Stimulated activated CD4-positive, alpha-beta T cell treated with anti-CD3 and anti-CD28 coated beads, Interleukin-15, amount 100 ng/mL, for 48 hours (primary cell): ENCODE measurements at places on chromosomes 6 and 20.
A peak's percentile ranks its signal among the peaks of the same experiment; 100 is the strongest.

- no peak for DNase-seq
Measured at GRCh38 chr20:13788167-13788834, 3.5 kb downstream of the NDUFAF5 start.

- no peak for DNase-seq
Measured at GRCh38 chr6:111080698-111081097, 6.6 kb upstream of the SLC16A10 start.

GRCh38 chr6:33609528-33609927 is 11.6 kb upstream of the ITPR3 start:
- no peak for DNase-seq

DNA sequence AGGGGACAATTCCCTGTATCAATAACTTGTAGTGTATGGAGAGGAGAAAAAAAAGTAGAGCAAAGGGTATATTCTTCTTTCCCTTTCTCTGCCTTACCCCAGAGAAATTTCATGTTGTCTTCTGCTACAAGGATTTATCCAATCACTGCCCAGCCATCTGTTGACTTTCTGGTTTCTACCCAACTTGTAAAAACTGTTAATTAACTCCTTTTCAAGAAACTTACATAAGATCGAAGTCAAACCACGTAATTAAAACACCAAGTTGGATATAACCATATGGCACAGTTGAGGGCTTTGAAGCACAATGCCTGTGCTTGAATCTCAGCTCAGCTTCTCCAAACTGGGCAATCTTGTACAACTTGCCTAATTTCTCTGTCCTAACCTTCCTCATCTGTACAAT is 99.5 kb downstream of the MAN1A1 start:
- DNase-seq, result no peak

GRCh38 chr6:149544646-149545257 is 1.1 kb downstream of the PPIL4 start:
- DNase-seq, result no peak

DNA sequence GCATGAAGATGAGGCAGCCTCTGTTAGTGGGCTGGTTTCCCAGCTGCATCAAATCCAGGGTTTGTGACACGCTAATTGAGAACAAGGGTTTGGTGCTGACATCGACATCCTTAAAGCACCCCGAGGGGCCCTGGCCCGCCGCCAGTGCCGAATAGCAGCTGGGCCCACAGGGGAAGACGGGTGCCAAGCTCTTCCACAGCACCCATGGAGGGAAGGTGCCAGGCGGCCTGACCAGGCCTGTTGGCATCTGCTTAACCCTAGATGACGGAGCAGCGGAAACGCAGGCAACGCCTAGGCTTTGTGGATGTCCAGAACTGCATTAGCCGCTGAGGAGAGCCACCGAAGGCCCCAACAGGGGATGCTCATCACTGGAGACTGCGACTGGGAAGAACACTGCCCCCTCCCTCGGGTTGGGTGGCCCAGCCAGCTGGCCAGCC is 16.0 kb downstream of the UQCC2 start:
- DNase-seq, result no peak

GRCh38 chr6:14454473-14454775 is 336.9 kb downstream of the CD83 start:
- DNase-seq, result peak; percentile 31

- no peak for DNase-seq
Measured at GRCh38 chr6:102662851-102663250, 1269.3 kb downstream of the GRIK2 start.

DNA sequence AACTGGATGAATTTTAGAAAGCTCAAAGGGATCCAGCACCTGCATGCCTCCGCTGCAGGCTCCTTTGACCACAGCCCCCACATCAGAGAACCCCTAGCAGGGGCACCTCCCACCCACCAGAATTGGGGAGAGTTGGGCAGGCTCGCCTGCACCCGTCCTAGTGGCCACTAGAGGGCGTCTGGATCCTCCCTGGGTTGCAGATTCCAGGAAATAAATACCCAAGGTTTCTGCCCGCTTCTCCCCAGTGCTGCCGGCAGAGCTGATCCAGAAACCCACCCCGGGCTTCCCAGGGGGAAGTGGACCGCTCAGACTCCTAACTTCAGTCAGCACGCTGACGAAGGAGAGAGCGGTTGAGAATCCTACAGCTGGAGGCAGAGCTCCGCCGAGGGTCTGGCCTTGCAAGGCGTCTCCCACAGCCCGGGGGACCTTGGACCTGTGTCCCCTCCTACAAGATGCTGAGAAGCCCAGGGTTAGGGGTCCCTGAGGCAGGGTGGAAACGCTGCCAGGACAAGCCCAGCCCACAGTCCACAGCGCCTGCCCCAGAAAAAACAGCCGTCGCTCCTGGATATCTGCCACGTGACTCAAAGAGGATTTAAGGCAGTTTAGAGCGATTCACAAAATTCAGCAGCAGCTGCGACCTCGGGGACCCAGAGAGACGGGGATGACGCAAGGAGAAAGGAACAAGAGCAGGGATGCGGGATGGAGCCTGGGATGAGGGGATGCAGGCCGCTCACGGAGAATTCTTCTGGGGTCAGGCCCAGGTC is 32.6 kb upstream of the PHACTR3 start:
- peak; percentile 45 for DNase-seq

DNA sequence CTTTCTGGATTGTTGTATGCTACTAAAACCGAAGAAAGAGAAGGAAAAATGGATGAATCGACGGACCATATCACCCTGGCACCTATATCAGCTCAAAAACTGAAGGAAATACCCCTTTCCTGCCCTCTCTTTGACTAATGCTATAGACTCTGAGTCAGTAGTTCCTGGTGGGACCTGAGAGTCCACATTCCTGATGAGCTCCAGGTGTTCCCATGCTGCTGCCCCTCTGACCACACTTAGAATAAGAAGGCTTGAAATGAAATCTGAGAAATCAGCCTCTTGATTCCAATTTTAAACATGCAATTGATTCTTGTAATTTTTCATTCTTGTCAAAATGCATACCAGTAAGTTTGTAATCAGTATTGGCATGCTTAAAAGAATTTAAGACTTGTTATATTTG is 75.2 kb downstream of the PRL start:
- DNase-seq, result no peak

DNA sequence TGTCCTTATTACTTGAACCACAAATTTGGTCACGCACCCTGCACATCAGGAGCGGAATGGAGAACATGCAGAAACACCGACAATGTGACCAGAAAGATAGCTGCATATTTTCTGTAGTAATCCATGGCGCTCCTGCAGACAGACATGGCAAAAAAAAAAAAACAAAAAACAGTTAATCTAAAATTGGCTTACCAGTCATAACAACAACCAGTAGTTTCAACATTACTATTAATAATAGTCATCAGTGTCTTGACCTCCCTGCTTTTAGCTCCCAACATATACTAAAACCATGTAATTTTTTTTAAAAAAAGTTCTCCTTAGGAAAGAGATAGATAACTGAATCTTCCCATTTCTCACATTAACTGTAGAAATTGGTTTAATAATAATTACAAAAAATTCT is 6.8 kb downstream of the CGA start:
- no peak for DNase-seq

DNA sequence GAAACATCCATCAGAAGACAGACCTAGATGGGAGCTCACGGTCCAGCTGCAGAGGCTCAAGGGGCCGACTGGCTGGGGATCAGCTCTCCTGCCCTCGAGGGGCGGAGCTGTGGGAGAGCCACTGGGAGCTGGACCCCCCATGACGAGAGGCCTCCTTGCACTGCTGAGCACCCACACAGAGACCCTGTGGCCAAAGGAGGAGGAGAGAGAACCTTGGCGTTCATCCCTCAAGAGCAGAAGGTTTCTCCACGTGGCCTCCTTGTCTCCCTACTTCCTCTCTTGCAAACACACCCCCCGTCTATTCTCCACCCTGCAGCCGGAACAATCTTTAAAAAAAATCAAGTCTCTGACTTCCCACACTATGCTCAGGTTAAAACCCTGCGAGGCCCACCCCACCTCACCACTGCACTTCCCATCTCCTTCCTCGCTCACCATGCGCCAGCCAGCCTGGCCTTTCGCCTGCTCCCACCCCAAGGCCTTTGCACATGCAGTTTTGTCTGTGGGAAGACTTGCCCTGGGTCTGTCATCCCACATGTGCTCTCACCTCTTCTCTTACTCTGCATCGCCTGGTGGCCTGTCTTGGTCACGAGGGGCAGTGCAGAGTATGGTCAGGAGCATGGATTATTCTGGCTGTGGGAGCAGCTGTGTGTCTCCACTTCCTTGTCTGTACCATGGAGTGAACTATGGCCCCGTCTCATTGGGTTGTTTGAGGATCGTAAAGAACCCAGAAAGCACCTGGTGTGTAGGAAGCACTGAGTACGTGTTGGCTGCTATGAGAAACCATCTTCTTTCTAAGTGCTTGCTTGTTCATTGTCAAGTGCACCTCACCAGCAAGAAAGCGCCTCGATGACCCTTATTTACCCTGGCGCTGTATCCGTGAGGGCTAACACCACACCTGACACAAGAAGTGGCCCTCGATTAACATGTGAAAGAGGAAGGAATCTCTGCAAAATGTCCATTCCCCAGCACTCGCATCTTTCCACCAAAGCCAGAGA is 32.9 kb downstream of the PMEPA1 start:
- no peak for DNase-seq

- no peak for DNase-seq
Measured at GRCh38 chr20:50959543-50960126, 1.0 kb downstream of the MOCS3 start.

DNA sequence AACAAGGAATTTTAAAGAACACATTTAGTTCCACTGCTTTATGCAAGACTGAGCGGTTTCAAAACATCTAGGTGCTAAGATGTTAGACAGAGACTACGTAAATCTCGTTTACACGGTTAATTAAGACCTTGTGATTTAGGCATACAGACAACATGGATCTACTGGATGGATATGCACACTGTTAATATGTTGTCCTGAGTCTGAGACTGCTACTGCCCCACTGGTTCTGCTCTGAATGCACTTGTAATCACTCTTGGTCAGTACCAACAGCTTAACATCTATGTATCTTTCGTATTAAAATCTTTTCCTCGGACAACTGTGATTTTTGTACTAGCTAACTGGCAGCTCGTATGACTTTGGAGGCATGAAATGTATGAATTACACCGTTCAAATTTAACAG is 3.1 kb downstream of the MAN1A1 start:
- no peak for DNase-seq

DNA sequence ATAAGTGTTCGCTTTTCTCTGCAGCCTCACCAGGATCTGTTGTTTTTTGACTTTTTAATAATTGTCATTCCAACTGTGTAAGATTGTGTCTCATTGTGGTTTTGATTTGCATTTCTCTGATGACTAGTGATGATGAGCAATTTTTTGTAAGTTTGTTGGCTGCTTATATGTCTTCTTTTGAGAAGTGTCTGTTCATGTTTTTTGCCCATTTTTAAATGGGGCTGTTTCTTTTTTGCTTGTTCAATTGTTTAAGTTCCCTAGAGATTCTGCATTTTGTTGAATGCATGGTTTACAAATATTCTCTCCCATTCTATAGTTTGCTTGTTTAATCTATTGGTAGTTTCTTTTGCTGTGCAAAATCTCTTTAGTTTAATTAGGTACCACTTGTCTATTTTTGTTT is 295.9 kb downstream of the PACRG start:
- DNase-seq, result no peak

DNA sequence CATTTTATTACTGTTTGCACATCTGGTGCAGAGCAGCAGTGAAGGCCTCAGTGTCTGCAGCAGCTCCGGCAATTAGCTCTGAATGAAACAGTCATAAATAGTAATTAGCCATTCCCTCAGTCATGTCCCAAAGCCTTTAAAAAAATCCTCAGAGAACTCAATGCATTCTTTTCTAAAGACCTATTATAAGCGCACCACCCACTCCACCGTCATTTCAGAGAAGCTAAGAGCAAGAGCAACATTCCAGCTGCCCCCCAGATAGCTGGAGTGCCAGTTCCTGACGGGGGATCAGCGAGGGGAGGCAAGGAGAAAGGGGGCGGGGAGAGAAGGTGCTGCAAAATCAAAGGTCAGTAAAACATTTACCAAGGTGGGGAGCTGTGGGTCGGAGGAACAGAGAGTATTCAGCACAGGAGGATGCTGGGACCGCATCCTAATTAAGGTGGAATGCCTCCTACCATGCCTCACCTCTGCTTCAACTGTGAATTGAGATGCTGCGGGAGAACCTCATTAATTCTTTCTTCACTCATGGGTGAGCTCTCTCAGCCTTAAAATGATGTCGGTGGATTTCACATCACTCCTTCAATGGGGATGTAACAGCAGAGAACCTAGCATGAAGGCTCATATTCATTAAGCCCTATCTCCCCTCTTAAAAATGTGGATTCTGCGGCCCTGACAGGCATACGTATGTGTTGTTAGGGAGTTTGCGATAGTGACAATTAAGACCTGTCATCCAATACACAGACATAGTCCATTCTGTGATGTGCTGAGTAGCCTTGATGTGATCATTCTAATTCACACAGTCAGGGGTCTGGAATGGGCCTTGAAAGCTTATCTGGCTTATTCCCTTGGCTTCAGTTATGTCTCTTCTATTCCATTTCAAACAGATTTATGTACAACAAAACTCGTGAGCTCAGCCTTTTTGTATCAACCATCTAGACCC is 469.5 kb upstream of the NRSN1 start:
- no peak for DNase-seq

- no peak for DNase-seq
Measured at GRCh38 chr6:52937908-52938307, 28.4 kb upstream of the GSTA3 start.

GRCh38 chr20:10342152-10342551 is 91.9 kb downstream of the MKKS start:
- DNase-seq, result no peak

GRCh38 chr6:112502351-112503090 is 155.4 kb downstream of the RFPL4B start:
- DNase-seq, result no peak
